T-helper 2 cell (primary cell): ENCODE measurements at places on chromosomes 2 and 18.
A peak's percentile ranks its signal among the peaks of the same experiment; 100 is the strongest.

- DNase-seq: no peak
Observed at GRCh38 chr2:121155502-121156056, 129.4 kb downstream of the TFCP2L1 start.

DNA sequence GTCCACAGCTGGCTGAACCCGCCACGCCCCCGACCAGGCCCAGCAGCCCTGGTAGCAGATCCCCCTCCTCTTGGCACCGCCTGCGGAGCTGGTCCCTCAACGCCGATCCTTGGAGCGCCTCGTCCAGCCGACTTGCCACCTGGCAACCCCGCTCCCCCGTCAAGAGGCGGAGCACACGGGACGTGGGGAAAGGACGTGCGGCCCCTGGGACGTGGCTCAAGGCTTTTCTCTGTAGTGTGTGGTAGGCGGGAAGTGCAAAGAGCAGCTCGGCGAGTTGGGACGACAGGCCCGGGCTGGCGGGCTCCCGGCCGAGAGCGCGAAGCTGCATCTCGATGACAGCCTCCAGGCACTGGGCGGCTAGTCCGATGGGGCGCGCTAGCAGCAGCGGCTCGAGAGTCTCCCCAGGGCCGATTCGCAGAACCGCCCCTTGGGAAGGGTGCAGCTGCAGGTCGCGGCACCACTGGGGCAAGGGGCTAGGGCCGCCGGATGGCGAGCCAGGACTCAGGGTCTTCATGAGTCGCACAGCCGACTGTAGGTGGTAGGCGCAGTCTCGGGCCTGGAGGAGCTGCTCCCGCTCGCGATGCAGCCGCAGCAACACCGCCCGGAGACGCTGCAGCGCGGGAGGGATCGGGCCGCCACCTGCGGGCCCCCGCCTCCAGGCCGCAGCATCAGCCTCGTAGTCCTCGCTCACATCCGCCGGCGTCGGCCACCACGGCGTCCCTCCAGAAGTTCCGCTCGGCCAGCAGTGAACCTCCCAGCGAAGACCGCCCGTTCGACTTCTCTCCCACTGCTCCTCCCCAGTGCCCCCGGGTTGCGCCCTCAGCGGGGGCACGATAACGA, 617 bp downstream of the CCDC142 start:
- DNase-seq: peak; percentile 72

DNA sequence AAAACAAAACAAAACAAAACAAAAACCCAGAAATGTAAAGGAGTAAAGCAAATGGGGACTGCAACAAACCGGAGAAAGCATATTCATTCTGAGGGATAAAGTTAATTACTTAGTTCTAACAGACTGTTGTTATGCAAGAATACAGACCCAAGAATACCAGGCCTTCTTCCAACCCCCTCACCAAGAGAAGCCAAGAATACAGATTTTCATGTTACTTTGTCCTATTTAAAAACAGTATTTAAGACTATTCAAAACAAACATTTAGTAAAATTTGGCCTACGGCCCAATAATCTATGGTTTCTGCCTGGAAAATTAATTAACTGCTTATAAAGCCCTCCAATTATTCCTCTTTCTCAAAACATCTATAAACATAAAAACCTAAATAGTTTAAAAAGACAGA, 91.4 kb downstream of the USP34 start:
- no peak for DNase-seq

DNA sequence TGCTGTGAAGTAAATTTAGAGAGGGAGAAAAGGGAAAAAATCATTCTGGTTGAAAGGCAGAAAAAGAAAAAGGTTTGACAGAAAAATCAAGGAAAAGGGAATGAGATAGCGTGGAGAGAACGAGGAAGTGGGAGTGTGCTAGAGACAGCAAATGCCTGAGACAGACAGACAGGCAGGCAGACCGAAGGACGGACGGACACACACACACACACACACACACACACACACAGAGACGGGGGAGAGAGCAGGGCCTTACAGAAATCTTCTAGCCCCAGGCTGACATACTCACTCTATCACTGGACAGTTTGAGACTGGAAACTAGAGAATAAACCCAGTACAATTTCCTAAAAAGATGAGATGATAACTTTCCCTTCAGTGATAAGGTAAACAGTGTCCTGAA, 238.4 kb downstream of the ZNF521 start:
- no peak for DNase-seq

DNA sequence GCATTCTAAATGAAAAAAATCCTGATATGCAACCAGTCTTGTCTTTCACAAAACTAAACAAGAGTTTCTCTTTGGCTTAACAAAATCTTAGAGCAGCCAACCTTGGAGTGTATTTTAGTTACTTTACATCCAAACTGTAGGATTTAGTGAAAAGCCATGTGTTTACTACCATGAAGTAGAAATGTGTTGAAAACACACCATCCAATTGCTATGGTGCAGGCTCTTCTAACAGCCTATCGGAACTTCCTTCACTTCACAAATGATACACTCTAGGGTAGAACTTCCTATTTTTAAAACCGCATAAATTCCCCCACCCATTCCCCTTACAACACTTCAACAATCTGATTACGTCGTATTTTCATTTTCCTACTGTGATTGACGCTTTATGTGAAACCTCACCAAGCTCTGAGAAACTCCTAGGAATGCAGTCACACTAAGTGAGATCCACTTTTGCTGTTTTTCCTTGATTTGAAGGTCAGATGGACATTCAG, 74.4 kb upstream of the MAP4K4 start:
- peak; percentile 56 for DNase-seq

DNA sequence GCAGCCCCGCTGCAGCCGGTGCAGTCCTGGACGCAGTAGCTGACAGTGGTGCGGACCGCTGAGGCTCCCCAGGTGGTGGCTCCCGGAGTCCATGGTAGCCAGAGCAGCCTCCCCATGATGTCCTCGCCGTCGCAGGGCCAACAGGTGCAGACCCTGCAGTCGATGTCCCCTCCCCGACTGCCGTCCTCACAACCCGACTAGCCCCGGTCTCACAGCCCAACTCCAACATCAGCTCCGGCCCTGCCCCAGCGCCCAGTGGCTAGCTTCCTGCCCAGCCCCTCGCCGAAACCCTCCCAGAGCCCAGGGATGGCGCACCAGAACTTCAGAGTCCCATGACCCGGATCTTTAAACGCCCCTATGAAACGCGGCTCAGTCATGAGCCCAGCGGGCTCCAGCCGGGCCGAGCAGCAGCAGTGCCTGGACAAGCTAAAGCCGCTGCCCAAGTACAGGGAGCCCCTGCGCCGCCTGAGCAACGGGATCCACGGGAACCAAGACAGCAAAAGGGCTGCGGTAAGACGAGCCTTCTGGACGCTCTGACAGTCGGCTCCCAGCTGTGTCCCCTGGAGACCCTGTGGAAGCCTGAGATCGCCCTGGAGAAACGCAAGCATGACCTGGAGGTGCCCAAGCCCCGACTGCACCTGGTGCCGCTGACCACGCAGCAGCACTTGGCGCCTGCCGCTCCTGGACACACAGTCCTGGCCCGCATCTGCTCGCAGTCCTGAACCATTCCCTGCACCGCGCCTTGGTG, 53.8 kb upstream of the TUBA3E start:
- no peak for DNase-seq

DNA sequence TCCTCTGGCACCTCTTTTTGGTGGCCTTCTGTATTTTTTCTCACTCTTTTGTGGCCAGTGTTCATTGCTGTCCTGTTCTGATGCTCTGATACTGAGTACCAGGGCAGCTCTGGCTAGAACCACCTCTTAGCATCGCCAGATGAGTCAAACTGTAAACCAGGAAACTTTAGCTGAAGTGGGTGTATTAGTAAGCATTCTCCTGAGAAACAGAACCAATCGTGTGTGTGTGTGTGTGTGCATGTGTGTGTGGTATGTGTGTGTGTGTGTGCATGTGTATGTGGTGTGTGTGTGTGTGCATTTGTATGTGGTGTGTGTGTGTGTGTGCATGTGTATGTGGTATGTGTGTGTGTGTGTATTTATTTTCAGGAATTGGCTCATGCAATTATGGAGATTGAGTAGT, 166.3 kb upstream of the SKOR2 start:
- DNase-seq: no peak

DNA sequence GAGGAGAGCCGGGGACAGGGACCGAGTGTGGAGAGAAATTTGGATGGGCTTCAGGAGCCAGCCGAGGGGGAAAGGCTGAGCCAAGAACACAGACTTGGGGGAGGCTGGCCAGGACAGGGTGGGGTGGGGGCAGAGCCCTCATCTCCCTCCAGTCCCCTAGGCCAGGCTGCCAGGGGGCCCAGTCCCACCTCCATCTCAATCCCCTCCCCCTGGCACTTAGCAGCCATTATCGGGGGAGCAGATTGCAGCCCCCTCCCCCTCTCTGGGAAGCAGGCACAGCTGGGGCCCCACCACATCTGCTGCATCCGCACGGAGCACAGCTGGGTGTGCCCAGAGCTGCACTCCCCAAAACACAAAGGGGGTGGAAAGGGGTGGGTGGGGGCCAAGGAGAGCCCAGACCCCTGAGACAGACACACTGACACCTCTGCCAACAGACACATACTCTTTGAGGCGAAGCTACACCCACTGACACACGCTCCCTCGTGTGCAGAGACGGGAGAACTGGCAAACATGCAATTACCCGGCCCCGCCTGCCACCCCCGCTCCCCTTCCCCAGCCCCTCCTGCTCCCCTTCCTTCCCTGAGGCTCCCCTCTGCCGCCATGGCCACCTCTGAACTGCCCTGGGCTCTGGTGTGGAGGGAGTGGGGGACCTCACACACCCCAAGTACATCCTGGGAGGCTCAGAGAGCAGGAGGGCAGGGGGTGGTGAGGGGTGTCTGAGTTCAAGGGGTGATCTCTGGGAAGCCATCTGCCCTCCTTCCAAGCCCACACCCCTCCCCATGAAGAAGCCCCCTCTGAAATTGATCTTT, 5.1 kb upstream of the ASIC4 start:
- DNase-seq: no peak

DNA sequence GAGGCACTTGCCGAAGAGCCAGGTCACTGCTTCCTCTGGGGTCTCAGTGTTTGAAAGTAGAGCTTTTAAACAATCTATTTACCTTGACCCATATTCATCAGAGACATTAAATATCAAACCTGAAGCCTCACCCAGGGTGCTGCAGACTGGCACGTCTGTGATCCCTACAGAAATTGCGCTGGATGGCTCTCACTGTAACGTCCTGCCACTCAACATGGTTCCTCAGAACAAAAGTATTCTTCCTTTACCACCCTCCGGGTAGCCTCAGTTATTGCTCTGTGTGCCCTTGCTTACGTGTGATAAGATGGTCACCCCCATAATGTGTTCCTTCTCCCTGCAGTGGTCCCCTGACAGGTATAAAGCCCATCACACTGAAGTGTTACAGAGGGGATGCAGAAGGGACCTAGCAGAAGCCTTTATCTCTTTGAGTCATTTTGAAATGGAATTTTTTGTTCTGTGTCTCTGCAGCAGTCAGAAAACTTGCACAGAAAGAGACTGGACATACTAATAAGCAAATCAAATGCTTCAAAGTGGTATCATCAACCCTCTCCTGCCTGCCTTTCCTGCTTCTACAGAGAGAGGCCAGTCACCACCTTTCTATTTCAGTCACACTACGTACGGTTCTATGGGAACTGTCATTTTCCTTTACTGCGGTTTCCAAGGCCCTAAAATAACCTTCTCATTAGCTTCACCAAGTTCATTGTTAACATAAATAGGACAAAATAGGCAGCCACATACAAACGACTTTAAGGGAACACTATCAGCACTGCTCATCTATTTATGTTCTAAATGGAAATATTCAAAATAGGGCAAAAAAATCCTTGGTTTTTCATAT, 86.8 kb downstream of the METTL8 start:
- DNase-seq: no peak

- no peak for DNase-seq
Observed at GRCh38 chr2:118852605-118853128, 5.2 kb upstream of the EN1 start.

DNA sequence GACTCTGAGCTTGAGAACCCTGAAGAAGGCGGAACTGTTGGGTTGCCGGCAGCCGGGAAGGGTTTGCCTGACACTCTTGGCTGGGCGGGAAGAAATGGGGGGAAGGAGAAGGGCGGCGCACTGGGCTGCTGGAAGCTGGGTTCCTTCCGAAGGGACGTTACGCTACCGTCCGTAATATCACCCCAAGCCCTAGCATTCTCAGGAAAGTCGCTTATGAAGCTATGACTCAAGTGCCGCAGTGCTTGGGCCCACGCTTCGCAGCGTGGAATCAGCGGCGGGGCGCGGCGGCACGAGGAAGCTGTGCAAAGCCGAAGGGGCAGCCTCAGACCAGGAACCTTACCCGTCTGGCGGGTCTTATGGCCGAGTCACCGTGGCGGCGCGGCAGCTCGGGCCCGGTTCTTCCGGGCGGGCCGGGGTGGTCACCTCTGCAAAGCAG, 50.2 kb upstream of the SIGLEC15 start:
- no peak for DNase-seq

DNA sequence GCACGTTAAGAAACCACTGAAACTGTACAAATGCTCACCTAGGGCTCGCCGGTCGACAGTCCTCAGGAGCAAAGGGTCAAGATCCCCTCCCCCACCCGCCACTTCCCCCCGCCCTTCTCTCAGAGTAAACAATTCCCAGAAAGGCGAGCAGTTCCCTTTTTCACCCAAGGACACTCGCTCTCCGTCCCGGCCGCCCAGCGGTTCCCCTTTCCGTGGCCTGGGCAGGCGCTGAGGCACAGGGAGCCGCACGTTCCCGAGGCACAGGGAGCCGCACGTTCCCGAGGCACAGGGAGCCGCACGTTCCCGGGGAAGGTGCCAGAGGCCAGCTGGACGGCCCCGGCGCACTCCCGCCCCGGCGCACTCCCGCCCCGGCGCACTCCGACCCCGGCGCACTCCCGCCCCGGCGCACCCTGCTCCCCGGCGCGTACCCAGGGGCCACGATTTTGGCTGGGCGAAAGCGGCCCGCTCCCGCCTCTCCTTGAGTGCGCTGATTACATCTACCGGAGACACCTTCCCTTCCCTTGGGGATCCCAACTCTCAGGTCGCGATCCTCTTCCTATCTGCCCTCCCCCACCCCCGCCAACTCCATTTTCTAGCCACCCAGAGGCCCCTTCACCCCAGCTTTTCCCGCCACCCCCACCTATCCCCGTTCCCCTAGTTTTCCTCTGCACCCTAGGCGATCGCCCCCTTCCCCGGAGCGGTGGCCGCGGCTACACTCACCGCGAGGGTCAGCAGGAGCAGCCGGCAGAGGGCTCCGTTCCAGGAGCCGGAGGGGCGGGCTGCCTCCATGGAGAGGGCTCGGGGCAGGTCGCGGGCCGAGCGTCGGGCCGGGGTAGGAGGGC, 817 bp downstream of the DSC2 start:
- no peak for DNase-seq

DNA sequence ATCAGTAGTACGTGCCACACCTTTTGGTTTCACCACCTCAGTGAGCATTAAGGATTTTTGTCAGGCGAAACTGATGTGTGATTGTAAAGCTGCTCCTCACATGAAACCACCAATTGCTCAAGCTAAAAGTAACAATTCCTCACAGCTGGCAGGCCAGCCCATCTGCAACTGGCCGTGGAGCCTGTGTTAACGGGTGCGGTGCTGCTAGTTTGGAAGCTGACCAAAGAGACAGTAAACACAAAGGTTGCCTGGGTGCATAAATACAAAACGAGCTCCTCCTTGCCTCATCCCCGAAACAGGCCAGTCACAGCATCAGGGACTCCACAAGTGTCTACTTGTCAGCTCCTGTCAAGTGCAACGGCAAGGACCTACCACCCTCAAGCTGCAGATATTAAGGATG, 32.0 kb downstream of the LGALSL start:
- no peak for DNase-seq

- peak; percentile 16 for DNase-seq
Observed at GRCh38 chr18:23662309-23663263, at the start of gene ANKRD29. TSS of gene ANKRD29 (minus strand) at chr18:23662911. CDS start at chr18:23662730, 181 bp downstream.

- no peak for DNase-seq
Observed at GRCh38 chr2:204203704-204204103, 267.1 kb downstream of the ICOS start.
